ENCODE measurements at places on chromosomes 6 and 20. TPM values are rescaled to one million over a fixed set of nuclear protein-coding genes. Genes with fewer than 3 reads are reported as not detected.

GRCh38 chr6:111845441-111845871 lies 27.8 kb downstream of the FYN start:
- DNase-seq = no peak

- DNase-seq = no peak
These were observed 259.9 kb upstream of the MARCKS start for GRCh38 chr6:113597231-113597583.

DNA sequence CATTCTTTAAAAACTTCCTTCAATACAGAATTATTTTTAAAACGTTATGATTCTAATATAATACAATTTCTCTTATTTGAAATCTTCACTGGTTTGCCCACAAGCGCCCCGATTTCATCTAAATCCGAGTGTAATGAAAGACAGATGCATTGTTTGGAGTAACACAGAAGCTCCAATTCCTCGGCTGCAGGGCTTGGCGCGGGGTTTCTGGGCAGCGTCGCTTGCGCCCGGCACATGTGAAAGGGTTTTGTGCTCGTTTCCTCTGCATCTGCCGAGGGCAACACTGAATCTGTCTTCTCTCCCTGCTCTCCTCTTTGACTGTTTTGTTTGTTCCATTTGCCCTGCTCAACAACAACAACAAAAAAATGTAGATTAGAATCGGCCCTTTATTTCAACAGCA lies 248.6 kb upstream of the QKI start:
- DNase-seq = no peak

DNA sequence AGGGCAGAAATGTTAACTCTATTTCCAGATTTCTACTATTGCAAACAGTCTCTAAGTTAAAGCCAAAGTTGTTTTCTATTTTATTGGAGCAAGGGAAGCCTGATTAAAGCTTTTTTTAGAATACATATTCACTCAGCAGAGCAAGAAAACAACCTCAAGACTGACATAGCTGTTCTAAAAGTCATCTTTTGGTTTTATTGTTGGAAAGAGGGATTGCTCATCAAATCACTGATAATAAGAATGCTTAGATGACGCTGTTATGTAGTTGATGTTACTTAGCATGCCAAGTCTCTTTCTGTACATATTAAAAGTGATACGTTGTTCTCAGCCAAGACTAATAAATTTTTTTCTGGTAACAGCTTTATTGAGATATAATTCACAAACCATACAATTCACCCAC lies 172.6 kb upstream of the LAMA2 start:
- no peak for DNase-seq

- DNase-seq = no peak
These were observed 12.2 kb upstream of the C6orf118 start for GRCh38 chr6:165321555-165322145.

GRCh38 chr6:164066766-164067165 lies 652.2 kb downstream of the QKI start:
- no peak for DNase-seq

NOX3 gene
- polyA plus RNA-seq = not detected

DNA sequence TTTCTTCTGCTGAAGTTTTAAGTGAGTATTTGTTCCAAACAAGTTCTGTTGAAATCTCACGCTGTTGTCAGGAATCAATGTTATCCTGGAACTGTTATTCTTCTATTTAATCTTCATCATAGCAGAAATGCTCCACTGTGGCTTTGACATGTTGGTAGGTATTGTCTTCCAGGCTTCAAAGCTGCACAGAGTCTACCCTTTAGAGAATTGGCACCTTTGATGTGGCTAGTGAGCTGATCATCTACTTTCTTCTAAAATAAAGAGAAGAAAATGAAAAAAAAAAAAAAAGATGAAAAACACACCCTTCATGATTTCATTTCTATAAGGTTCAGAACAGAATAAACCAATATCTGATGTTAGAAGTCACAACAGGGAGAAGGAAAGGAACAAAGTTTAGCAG lies 5.8 kb upstream of the ZSCAN23 start:
- DNase-seq = no peak

DNA sequence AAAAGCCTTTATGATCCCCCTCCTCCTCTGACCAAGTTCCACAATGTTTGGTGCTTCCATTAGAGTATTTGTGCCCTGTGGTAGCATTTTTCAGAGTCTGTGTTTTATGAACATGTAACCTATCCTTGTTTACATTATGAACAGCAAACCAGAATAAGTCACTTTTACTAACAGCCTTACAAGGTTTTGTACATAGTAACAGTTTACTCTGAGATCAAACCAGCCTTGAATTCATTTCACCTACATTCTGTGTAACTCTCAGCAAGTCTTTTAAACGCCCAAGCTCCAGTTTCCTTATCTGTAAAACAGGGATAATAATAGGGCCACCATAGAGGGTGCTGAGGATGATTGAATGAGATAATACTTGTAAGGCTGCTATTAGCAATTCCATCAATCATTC lies 175.0 kb downstream of the PHACTR1 start:
- DNase-seq = no peak

DNA sequence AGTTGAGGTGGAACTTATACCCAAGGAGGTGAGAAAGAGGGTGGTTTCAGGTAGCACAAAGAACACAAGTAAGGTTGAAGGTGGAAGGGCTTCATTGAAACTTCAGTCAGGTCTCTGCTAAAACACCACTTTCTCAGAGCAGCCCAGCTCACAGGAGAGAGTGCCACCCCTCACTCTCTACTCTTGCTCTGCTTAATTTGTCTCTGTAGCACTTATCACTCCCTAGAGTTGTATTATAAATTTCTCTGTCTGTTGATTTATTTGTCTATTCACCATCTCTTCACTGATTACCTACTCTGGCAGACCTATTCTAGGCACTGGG lies 353.8 kb upstream of the CNR1 start:
- no peak for DNase-seq

- no peak for DNase-seq
These were observed 19.1 kb upstream of the CHMP4B start for GRCh38 chr20:33791959-33792597.

GRCh38 chr6:52976149-52976548 lies 18.9 kb downstream of the GSTA4 start:
- DNase-seq = no peak

ADAM33 gene
- polyA plus RNA-seq = 111 TPM

DNA sequence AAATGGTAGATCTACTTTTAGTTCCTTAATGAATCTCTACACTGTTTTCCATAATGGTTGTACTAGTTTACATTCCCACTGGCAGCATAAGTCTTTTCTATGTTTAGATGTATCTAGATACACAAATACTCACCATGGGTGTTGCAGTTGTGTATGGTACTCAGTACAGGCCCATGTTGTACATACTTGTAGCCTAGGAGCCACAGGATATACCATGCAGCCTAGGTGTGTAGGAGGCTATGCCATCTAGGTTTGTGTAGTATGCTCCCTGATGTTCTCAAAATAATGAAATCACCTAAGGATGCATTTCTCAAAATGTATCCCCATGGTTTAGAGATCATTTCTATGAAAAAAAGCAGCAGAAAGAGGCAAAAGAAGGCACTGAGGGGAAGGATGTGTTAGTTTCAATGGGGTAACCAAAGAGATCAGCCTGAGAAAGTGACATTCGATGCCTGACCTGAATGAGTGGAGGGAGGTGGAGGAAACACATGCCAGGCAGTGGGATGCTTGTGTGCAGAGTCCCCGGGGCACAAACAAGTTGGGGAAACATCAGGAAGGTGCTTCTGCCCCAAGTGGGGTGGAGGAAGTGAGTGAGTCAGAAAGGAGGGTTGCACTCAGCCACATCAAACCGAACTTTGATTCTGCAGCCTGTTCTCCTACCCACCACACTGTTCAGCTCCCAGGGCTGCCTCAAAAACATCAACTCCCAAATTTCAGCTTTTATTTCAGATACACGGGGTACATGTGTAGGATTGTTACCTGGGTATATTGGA lies 191.2 kb downstream of the ZNF217 start:
- no peak for DNase-seq

DNA sequence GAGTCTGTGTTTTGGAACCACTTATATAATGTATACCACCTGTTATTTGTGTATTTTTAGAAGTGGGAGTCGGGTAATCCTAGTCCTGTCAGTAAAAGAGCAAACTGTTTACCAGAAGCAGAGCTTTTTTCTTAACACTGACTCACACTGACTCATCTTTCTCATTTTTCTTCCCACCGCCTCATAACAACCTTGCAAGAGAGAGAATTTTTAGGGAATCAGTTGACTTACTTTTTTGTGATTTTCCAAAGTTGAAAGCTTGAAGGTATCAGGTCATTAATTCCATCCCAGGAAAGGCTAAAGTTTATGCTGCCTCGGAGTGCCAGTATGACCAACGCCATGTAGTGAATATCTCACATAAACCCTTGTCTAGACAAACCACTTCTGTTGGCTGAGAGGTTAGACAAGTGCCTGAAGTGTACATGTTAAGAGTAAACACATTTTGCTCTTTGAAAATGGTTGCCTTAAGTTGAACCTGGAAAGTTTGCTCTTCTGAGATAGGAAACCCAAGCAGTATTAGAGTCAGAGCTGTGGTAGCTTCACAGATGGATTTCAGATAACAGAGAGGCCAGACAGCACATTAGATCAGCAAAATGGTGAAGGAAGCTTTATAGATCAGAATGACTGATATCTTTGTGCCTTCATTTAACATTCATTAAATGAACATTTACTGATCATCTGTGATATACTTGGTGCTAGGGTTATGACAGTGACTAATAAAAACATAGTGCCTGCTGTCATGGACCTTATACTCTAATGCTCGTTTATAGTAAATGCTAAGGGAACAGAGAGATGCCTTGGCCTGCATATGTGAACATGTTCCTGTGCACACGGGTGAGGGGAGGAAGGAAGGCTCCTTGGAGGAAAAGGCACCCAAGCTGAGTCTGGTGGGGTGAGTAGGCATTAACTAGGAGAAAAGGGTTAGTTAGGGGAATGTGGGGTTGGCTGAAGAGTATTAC lies 29.1 kb upstream of the PKIG start:
- no peak for DNase-seq

- DNase-seq = no peak
These were observed 91.7 kb downstream of the FOXO3 start for GRCh38 chr6:108652375-108652774.

DNA sequence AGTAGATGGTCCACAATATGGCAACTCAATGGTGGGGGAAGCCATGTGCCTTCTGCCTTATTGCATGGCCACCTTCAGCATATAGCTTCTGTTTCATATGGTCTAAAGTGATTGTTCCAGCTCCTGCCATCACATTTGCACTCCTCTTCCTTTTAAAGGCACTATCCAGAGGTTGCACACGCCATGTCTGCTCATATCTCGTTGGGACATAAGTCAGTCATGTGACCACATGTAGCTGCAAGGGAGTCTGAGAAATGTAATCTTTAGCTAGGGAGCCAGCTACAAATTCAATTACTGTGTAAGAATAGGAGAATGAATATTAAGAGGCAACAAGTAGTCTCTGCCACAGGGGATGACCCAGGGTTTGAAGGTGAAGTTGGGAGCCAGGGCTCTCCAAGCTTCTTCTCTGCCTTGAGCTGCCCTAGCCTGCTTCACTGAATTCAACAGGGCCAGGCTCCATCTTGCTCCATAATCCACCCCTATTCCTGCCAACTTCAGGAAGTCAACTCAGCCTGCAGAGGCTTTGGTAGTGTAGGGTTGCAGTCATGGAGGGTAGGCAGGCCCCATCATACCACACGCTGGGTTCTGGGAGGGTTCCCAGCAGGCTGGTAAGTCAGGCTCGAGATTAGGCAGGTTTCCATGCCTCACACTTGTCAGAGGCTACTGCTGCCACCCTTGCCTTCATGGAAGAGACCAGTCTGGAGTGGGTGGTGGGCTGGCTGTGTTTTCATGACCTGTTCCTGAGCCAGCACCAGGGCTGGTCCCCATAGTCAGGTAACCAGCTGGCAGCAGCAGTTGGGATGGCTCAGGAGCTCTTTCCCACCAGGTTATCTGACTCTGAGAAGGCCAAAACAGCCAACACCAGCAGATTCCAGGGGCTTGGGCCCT lies 56.7 kb upstream of the SAYSD1 start:
- DNase-seq = no peak

DNA sequence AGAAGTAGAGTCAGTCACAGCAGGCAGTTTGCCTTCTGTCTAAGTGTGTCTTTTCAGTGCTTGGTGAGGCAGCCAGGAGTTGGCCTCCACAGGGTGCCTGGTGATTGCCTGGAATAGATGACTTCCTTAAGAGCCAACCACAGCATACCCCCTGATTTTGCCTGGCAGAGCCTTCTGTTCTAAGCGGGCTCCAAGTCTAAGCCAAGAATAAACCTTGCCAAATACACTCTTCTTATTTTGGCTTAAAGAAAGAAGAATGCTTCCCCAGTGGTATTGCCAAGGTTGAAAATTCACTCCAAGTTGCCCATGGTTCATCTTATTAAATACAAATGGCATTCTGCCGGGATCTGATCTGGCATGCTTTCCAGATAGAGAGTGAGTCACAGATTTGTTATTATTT lies 1424.8 kb upstream of the EYS start:
- no peak for DNase-seq

OGFRL1 gene
- polyA plus RNA-seq = 7.3 TPM

- no peak for DNase-seq
These were observed 50.1 kb downstream of the MARCKS start for GRCh38 chr6:113907102-113907815.

GRCh38 chr6:110781522-110782214 lies 33.6 kb downstream of the CDK19 start:
- DNase-seq = no peak

SULF2 gene
- polyA plus RNA-seq = 40.3 TPM

DNA sequence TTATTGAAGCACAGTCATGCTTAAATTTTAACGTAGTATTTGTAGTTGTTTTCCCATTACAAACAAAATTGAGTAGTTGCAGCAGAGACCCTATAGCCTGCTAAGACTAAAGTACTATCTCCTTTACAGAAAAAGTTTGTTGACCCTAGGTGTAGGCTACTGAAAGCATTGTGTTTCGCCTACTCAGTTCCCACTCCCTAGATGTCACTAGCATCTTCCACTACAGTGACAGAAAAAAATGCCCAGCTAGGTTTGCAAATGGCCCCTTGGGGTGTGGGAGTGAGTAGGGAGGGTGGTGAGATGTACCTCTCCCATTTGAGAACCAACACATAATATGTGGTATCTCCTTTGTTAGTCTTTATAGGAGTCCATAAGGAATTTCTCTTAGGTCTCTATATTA lies 34.5 kb downstream of the UBR2 start:
- DNase-seq = no peak

ACTL10 gene
- polyA plus RNA-seq = 2.5 TPM

RSPH4A gene
- 0.28 TPM for polyA plus RNA-seq

FHL5 gene
- polyA plus RNA-seq = 12.8 TPM

DNA sequence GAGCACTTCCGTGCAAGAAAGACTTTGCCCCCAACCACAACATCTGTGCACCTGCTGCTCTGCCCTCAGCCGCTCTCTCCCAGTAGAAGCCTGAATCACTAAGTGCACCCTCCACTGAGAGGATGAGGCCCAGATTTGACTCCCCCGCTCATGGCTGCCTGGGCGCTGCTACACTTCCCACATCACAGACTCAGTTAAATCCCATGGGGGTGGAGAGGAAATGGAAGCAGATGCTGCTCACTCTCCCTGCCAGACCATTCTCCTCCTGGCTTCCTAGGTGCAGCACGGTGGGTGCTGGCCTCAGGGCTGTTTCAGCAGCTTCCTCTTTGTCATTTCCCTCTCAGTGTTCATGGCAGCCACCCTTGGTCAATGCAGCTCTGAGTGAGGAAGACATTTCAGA lies 4.8 kb downstream of the CST5 start:
- DNase-seq = no peak

GRCh38 chr6:125753218-125753936 lies 3.9 kb downstream of the HEY2 start:
- DNase-seq = no peak

GRCh38 chr6:36373368-36374019 lies 14.0 kb downstream of the ETV7 start:
- DNase-seq = no peak
